ENCODE measurements at places on chromosomes 2 and 18.

GRCh38 chr2:47310801-47311560 is 92.0 kb upstream of the MSH2 start:
- no peak for DNase-seq

DNA sequence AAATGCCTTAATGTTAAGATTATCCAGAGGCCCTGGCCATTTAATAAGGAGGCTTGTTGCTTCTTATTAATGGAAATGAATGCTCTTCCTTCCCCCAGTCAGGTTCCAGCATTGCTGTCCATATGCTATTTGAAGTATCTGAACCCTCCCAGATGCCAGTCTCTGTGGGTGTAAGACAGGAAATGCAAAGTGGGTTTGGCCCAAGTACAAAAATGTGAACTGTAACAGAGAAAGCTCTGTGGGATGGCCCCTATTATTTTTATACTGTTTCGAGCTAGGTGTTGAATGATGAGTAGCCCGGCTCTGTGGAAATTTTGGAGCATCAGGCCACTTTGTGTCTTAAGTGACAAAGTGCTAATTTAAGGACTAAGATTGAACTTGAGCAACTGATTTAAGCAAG is 141.0 kb downstream of the UXS1 start:
- DNase-seq: peak; percentile 28

DNA sequence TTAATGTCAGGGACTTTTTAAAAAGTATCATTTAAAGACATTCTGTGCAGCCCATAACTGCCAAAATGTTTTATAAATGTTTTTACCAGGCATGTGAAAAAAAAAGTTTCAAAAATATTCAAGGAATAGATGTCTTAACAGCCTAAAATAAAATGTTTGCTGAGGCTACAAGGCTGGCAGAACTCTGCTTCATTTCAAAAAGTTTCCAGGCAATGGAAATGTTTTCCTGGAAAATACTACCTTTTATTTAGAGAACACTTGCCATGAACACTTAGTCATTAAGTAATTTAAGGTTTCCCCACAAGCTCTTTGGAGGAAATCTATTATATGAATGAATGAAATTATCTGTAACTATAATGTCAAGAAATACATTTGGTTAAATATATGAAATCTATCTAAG is 68.8 kb downstream of the THADA start:
- no peak for DNase-seq

- DNase-seq: no peak
Observed at GRCh38 chr2:41084321-41084720, 632.4 kb upstream of the SLC8A1 start.

DNA sequence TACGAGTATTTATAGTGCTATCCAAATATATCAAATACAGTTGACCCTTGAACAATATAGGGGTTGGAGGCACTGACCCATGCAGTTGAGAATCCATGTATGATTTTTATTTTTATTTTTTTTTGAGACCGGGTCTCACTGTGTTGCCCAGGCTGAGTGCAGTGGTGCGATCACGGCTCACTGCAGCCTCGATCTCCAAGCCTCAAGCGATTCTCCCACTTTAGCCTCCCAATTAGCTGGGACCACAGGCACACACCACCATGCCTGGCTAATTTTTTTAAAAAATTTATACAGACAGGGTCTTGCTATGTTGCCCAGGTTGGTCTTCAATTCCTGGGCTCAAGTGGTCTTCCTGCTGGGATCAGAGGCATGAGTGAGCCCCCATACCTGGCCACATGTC is 70.6 kb downstream of the GORASP2 start:
- DNase-seq: no peak

DNA sequence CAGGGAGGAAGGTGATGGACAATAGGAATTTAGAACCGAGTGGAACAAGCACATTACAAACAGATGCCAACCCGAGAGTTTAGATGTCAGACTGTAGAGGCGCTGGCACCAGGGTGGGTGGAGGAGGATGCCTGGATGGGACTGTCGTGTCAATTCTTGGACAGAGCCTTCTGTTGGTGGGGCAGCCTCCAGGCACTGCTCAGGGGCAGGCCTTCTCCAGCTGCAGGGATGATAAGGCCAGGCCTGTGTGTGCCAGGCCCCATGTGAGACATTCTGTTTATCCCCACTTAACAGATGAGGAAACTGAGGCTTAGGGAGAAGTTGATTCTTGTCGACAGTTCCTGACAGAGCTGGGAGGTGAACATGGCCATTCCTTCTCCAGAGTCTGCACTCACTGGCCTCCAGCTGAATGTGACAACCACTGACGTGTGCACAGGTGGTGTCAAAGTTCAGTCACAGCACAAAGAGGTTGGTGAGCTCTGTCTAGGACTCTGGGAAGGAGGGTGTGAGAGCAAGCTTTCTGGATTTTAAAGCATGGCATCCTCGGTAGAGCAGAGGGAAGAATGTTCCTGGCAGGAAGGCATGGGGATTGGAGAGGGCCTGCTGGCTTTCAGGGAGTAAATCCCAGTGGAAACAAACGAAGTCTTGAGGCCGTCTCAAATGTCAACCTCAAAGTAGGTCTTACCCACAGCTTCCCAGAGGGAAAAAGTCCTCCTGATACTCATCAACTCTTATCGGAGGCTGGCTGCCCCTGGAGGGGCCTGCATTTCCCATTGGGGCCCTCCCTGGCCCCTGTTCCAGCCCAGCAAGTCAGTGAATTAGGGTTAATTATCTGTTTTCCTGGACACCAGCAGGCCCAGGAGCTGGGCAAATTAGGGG is 52.4 kb downstream of the GLI2 start:
- DNase-seq: no peak

DNA sequence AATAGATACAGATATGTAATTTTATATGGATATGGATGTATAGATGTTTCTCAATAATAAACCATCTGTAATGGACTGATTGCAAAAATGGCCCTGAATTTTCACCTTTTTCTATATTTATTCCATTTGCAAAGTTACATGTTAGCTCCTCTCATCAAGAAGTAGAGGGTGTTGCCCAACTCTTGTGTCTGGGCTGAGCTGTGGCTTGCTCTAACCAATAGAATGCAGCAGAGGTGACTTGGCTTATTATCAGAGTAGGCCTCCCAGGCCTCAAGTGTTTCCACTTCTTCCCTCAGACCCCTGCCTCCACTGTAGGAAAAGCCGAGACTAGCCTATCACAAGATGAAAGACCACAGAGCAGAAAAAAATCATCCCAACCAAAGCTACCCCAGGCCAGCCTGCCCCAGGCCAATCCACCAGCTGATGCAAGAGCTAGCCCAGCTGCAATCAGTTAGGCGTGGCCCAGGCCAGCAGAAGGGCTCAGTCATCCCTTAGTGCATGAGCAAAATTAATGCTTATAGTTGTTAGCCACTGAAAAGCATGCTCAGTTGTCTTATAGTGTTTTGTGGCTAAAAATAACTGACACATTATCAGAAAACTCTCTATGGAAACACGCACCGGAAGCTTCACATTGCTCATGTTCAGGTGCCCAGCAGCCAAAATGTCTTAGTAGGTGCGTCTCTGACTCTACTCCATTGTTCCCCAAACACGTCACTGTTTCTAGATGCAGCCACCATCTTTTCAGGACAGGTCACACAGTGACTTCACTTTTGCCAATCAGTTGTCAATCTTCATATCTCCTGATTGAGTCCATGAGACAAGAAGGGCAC is 464.0 kb downstream of the FBXO15 start:
- DNase-seq: no peak

GRCh38 chr2:241947401-241947800 is 77.9 kb downstream of the RTP5 start:
- DNase-seq: no peak

- DNase-seq: no peak
Observed at GRCh38 chr2:38685116-38685735, 19.3 kb downstream of the GALM start.

DNA sequence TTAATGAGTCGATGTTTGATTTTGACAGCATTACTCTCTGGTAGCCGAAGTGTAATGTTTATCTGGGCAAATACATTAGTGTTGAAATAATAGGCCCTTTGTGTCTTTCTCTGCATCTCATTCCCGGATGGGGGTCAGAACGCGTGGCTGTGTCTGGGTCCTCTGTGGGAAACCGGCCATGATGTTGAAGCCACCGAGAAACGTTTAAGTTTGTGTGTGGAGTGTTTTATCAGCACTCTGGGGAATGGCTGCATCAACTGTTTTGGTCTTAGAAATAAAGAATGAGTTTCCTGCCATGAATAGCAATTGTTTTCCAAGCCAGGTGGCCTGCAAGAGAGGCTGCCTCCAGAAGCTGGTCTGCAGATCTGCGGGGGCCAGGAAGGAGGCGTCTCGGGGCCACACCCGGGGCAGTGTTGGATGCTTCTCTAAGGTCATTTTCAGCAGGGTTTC is 69.7 kb downstream of the RNF144A start:
- no peak for DNase-seq

DNA sequence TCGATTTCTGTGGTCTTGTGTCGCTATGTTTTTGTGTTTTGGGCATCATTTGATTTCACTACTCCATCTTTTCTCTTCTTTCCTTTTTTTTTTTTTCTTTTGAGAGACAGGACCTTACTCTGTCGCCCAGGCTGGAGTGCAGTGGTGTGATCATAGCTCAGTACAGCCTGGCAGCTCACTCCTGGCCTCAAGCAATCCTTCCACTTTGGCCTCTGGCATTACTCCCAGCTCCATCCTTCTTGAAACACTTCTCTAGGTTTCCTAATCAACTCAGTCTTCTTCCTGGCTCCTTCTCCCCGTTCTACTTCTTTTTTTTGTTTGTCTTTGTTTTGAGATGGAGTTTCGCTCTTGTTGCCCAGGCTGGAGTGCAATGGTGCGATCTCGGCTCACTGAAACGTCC is 26.5 kb downstream of the TCF23 start:
- no peak for DNase-seq

- DNase-seq: no peak
Observed at GRCh38 chr2:5756272-5756671, 64.1 kb downstream of the SOX11 start.

DNA sequence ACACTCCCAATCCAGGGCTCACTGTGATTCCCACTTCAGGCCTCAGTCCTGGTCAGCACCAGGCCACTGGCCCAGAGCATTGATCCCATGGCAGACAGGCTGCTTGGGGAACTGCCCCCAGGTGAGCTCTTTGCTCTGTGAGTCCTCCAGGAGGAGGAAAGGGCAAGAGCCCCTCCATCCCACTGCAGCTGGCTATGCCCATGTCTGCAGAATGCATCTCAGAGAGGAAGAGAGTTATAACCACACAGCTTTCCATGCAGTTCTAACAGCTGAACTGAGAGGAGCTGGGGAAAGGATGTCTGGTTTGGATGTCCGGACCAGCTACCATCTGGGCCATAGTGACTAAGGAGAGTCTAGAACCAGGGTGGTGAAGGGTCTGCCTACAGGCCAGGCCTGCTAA is 230.3 kb downstream of the DYSF start:
- no peak for DNase-seq

DNA sequence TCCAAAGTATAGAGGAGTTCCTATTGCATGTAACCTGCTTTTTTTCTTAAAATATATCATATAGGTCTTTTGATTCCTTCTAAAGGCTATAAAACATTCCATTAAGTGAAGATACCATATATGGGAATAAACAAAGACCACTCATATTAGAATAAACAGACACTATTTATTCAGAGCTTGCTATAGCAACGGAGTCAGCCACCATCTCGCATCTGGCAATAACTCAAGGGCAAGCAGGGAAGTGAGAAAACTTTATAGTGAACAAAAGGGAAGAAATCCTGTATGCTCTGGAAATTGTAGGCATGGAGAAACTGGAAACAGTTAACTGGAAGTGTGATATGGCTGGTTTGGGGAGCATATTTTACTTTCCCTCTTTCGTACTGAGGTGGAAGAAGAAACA is 301.9 kb downstream of the PTH2R start:
- DNase-seq: no peak

DNA sequence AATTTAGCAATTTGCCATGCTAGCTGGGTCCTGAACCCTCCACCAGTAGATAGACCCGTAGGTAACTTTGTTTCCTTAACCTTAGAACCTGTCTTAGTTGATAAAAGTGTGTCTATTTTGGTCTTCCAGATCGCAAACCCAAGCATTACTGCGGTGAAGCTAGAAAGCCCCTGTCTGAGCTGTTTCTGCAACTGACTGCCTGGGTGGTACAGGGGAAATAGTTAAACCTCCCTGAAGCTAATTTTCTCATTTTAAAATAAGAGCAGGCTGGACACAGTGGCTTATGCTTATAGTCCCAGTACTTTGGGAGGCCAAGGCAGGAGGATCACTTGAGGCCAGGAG is 101.7 kb upstream of the MSH2 start:
- no peak for DNase-seq

DNA sequence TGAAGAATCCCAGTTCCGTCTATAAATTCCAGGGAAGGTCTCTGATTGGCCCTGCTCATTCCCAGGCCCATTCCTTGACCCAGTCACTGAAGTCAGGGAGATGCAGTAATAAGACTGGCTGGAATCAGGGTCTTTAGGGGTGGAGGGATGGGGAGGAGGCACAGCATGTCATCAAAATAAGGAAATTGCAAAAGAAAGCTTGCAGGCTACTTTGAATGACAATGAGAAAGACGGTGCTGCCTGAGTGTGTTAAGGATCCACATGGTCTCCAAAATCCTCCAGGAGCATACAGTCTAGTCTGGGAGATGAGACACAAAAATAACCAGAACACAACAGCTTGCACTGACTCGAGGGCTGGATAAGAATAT is 2.0 kb upstream of the DES start:
- DNase-seq: no peak

DNA sequence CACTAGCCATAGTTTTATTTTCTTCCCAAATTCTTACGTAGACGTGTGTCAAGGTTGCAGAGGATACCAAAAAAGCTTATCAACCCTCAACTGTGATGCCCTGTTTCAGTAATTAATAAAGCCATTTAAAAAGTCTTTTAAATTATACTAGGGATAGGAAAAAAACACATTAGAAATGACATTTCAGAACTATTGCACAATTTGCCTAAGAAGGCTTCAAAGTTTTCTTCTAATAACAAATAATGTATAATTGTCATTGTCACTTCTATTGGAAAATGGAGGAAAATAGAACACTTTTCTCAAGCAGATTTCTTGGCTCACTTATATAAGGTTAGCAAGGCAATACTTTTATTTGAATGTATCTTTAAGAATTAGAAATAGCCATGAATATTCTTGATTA is 253.8 kb downstream of the ARHGAP15 start:
- no peak for DNase-seq

DNA sequence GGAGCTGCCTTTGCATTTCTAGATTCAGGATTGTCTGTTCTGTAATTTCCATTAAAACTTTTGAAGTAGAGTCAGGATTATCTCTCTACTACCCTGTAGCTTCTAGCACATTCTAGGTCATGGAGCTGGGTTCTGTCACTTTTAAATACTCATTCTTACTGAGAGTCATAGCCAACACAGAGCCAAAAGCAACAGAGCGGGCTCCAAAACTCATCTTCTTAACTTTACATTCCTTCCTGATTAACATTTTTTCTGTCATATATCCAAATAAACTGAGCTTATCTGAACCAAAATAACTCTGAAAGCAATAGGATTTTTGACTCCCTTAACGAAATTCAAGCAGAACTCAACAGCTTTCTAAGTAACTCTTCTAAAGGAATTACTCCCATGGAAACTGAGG is 12.9 kb downstream of the PREPL start:
- no peak for DNase-seq

DNA sequence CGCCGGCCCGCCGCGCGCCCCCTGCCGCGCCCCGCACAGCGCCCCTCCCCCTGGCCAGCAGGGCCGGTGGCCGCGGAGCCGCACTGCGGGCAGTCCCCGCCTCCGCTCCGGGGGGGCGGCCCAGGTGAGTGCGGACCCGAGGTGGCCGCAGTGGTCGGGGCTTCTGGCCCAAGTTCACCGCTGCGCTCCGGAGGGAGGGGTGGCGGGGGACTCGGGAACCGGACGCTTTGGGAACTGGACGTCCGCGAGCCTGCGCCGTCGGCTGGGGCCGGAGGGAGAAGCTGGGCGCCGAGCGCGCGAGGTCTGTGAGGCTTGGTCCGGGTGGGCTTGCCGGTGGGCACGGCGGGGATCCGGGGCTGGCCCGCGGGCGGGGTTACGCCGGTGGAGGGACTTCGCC is 591 bp upstream of the LDLRAD4 start:
- DNase-seq: no peak

Data from stimulated activated naive CD4-positive, alpha-beta T cell (primary cell).